ENCODE measurements at places on chromosomes 2 and 18.

DNA sequence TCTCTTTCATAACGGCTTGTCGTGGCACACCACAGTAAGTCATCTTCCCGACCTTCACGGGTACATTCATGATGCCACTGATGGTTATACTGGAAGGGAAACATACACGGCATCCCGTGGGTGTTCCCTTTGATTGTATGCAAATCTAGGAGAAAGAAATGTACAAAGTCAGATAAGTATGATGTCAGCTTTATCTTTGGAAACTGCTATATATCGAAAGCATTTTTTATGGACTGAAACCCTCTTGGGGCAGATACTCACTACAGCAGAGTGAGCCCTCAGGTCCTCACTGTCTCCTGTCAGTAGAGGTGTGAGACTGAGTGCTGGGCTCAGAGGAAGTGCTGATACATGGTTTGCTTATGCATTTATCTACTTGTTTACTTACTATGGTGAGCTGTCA lies 20.4 kb downstream of the PLA2R1 start:
- DNase-seq: no peak

GRCh38 chr2:239544143-239544917 lies 143.5 kb upstream of the HDAC4 start:
- DNase-seq: no peak

DNA sequence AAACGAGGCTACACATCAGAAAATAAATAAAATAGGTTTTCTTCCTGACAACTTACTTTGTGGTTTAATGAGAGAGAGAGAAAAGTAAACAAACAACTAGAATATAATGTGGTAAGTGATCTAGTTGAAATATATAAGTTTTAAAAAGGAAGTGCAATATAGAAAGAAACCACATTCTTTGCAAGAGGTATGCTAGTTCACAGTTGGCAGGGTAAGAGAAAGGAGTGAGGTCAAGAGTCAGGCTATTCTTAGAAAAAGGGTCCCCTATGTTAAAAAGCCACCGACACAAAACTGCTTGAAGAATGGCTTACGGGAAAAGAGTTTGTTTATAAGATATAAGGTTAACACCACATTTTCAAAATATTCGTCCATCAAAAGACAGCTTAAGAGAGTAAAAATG lies 462.1 kb downstream of the ERBB4 start:
- no peak for DNase-seq

- peak; percentile 7 for DNase-seq
These were observed 136.1 kb downstream of the ICOS start for GRCh38 chr2:204072443-204073324.

- DNase-seq: no peak
These were observed 969 bp upstream of the ALKAL2 start for GRCh38 chr2:288758-289361.

- DNase-seq: no peak
These were observed 112.7 kb upstream of the SERPINE2 start for GRCh38 chr2:224151680-224152310.

- DNase-seq: no peak
These were observed 48.6 kb downstream of the GULP1 start for GRCh38 chr2:188340257-188340656.

- DNase-seq: peak; percentile 63
These were observed 513.5 kb downstream of the TRIB2 start for GRCh38 chr2:13230221-13230620.

- peak; percentile 17 for DNase-seq
These were observed 17.9 kb downstream of the KCNIP3 start for GRCh38 chr2:95314964-95315611.

DNA sequence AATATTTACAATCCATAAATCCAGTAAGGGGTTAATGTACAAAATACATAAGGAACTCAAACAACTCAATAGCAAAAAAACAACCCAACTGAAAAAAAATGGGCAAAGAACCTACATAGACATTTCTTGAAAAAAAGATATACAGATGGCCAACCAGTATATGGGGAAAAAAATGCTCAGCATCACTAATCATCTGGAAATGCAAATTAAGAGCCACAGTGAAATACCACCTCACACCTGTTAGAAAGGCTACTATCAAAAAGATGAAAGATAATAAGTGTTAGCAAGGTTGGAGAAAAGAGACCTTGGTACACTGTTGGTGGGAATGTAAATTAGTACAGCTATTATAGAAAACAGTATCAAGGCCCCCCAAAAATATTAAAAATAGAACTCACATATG lies 14.6 kb downstream of the AP1S3 start:
- no peak for DNase-seq

DNA sequence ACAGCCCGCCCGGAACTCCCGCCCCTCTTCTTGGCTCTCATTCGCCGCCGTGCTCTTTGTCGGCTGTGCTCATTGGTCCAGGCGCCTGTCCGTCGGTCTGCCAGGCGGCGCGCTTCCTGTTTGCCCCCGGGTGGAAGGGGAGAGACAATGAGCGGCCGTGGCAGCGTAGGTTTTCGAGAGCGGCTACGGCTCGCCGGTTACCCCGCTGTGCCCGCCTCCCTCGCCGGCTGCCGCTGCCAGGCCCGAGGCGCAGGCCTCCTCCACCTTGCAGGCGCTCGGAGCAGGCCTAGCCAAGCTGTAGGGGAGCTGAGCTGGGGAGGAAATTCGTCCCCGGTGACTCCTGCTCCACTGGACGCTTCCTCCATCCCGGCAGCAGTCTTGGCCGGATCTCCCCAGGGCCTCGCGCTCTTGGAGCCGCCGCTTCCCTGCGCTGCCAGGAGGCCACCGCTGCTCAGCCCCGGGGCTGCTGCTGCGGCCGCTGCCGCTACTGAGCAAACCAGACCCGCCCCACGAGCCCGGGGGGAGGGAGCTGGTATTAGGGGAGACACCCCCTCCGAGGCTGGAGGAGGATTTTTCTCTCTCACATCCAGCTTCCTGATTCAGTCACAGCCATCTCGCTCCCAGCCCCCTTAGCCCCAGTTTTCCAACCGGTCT lies at the start of gene SP3:
Gene SP3, minus strand, starts transcription at position 2 of the 654 bp plus-strand sequence. CDS start 202 bp downstream, outside the sequence.
- DNase-seq: peak; percentile 98

- DNase-seq: no peak
These were observed 50.3 kb upstream of the CCDC85A start for GRCh38 chr2:56133441-56133840.

GRCh38 chr2:55089726-55090125 lies 39.5 kb upstream of the RTN4 start:
- no peak for DNase-seq

DNA sequence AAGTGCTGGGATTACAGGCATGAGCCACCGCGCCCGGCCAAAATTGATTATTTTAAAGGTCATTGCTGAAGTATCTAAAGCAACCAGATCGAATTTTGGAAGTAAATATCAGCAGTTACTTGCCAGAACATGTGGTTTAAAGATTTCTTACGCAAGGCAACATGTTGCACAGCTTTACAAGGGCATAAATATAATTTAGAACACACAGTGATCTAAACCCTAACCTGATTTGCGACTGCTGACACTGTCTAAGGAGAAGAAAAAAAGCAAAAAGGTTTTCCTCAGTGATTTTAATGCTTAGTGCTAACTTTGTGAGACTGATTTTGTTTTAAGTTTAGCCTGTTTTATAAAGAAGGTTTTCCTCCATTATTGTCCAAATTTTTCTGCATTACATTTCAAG lies 569.9 kb upstream of the LINC00305 start:
- DNase-seq: no peak

DNA sequence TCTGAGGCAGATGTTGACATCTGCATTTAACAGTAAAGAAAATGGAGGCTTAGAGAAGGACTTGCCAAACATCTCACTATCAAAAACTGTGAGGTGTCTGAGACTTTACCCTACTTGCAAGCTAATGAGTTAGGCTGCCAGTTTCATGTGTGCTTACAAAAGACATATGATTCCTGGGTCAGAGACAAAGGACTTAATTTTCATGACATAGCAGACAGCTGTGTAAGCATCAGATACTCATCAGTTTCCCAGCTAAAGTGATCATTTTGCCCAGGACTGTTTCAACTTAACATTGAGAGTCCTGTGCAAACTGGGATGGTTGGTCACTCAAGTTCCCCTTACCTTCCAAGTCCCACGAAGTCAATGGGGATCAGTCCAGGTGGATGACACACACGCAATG lies 18.9 kb upstream of the DAPL1 start:
- no peak for DNase-seq

DNA sequence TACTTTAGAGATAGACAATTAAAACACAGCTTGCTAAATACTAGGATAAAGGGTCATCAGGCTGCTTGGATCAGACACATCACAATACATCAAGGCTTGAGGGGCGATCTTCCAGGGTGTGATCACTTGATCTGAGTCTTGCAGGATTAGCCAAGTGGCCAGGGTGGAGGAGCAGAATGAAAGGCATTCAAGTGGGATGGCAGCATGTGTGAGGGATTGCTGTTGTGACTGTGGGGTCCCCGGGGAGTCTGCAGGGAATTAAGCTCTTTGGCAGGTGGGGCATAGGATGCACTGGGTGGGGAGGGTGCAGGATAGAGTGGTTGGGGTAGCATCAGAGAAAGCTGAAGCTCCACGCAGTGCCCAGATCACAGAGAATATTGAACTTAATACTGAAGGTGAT lies 58.0 kb upstream of the TMEM163 start:
- no peak for DNase-seq

DNA sequence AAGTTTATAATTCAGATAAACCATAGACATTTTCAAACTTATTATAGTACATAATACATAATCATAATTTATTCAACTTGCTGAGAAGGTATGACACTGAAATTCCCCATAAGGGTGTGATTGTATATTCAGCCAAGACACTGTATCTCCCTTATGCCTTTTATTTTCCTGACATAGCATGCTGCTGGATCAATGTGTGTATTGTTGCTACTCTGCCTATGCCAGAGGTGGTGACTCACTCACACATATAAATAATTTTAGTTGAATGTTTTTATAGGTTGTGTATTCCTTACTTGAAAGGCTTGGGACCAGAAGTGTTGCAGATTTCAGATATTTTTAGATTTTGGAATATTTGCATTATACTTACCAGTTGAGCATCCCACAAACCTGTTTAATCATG lies 86.8 kb downstream of the VRK2 start:
- no peak for DNase-seq

DNA sequence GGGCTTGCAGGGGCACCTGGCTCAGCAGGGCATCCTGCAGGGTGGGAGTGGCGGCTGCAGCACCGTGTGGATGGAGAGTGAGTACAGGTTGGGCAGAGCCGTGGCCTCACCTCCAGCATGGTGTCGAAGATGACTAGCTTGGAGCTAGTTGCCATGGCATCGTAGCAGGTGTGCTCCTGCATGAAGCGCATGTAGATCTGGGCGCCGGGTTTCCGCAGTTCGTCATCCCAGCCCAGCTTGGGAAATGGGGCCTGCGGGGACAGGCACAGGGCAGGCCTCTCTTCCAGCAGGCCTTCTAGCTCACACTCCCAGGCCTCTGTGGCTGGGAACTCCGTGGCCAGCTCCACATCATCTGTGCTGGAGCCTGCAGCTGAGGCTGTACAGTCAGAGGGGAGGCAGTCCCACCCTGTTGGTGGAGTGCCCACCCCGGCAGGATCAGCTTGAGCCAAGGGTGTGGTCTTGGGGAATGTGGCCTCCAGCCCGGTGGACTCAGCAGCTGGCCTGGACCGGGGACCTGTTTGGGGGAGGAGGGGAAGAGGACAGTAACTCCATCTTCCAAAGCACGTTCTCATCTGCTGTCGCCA lies 1.6 kb downstream of the PRKAG3 start:
- peak; percentile 59 for DNase-seq

DNA sequence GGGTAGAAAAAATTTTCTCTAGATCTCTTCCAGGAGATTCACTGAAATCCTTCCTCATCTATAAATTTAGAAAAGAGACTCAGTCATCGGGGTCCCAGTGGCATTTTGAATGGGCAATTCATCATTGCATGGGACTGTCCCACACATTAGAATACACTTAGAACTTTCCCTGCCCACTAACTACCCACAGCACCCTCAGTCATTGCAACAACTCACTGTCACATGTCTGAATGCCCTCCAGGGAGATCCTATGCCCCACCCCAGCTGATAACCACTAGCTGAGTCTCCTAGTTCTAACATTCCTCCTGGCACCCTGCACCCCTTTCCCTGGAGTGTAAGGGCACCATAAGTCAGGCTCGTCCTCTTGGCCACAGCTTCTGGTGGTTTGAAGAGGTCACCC lies 89.6 kb downstream of the INSIG2 start:
- DNase-seq: no peak

DNA sequence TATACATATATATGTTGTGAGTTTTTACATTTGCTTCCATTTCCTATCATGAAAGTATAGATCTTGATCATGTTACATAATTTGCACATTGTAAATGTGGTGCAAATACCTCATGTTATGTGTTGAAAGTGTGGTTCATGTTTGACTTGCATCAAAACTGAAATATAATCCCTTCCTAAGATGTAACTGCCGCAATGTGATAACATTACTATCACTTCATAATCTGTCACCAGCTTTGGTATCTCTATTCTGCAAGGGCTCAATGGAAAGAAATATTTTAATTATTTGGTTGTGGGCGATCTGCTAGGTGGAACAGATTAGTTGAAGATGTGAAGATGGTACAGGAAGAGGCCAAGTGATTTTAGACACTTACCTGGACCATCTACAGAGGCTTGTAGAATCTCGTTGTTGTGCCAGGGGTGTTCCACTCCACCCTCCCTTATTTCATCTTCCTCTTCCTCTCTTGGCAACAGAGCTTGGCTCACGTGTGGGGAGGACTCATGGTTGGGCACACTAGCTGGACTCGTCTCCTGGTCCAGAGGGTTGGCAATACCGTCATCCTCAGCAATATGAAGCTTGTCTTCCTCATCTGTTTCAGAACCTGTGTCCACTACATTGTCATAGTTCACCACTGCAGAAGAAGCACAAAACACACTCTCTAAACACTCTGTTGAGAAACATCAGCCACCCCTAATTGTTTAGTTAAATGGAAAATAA lies 90.4 kb downstream of the ZEB2 start:
- no peak for DNase-seq

DNA sequence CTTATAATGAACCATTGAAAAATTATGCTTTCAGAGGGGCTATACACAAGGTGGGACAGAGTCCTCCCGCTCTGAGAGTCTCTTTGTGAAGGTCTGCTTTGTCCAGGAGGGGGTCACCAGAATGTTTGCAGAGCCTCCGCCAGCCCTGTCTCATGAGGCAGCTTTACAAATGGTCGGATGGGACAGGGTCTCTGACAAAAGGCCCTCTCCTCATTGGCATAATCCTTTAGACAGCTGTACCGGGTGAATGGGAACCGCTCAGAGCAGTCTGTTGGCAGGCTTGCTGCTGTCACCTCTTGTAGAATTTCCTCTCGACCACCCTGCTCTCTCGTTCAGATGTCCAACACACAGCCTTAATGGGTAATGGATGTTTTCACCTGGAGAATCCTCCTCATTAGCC lies 40.2 kb upstream of the TGIF1 start:
- no peak for DNase-seq

- DNase-seq: no peak
These were observed 68.3 kb upstream of the MEIS1 start for GRCh38 chr2:66366619-66367018.

Measured in NCI-H345 (cell line).